Activated gamma-delta T cell treated with anti-CD3 and anti-CD28 coated beads, Interleukin-2, amount 50 U/mL, for 16 hours (primary cell): ENCODE measurements at places on chromosomes 16 and 17.

DNA sequence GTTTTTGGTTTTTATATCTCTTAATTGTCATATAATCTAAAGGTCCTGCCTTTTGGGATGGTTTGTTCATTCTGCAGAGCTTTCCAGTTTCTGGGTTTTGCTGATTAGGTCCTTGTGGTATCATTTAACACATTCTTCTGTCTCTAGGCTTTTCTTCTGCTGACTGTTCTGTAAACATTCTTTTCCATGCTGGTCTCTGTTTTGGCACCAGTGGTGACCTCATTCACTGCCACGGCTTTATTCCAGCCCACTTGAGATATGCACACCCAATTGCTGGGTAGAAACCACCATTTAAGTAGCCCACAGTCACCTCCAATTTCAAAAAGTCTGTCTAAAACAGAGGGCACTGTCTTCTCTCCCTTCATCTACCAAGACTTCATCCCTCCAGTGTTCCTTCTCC lies 31.1 kb upstream of the COX10 start:
- DNase-seq, result no peak

GRCh38 chr17:82864713-82865248 lies 25.0 kb upstream of the ZNF750 start:
- no peak for DNase-seq

DNA sequence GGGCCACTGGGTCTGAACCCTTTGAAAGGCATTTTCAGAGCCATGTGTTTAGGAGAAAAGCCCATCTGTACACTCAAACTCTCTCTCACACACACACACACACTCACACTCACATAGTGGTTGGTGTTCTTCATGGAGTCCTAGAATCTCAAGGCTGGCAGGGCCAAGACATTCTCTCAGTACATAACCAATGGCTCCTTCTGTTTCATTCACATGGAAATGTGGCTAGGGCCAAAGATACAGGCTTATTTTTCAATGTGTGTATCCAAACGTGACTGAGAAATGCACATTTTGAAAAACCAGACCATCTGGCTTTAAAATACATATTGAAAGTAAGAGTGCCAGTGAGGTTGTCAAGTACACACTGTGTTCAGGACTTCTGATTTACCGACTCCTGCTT lies 59.0 kb upstream of the SALL1 start:
- no peak for DNase-seq

DNA sequence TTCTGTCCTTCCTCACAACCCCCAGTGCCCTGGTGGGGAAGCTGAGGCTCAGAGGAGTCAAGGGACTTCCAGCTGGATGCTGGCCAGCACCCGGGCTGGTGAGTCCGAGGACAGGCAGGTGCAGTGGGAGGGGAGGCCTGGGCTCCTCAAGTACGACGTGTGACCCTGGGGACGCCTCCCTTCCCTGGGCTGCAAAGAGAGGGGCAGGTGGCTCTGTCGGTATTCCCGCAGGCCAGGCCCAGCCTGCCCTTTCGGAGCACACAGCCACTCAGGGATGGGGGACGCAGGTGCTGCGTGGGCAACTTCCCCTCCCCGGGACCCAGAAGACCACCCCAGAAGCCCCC lies 33.1 kb upstream of the PVALEF start:
- no peak for DNase-seq

- no peak for DNase-seq
Observed at GRCh38 chr16:83351846-83352245, 455.9 kb upstream of the HSBP1 start.

DNA sequence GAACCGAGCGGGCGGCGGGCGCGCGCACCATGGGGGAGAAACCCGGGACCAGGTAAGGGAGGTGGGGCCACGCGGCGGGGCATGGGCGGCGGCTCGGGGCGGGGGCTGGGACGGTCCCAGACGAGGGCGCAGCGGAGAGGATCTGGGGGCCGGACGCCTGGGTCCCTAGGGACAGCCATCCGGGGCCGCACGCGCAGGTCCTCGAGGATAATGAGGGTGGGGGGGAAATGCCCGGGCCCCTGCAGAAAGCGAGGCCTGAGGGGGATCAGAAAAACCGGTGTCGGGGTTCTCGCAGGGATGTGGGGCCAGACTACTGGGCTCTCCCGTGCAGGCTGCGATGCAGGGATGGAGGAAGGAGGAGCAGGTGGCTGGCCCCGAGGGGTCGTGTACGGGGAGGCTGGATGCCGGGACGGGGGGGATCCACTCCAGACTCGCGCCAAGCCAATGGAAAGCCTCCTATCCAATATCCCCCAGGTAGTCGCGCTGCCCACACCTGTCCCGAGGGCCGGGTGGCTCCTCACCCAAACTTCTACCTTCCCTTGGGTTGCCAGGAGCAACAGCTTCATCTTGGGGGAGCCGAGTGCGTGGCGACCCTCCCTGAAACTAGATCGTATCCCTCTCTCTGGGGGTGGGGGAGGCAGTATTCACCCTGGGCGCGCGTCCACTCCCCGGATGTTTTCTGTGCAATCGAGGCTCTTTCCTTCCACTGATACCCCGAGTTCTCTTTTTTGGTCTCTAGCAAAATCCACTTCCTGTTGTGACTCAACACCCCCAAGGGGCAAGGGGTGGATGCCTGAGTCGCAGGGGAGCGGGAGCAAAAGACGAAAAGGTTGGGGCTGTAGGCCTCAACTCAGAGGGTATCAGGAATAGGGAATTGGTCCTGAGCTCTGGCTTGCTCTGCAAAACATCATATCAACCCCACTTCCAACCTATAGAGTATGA lies 532 bp downstream of the ARRB2 start:
- DNase-seq, result peak; percentile 21

GRCh38 chr16:25996052-25996451 lies 304.3 kb downstream of the HS3ST4 start:
- DNase-seq, result no peak

- DNase-seq, result no peak
Observed at GRCh38 chr16:67865318-67865717, 7.5 kb upstream of the EDC4 start.

GRCh38 chr16:87469169-87469568 lies 23.7 kb downstream of the ZCCHC14 start:
- DNase-seq, result no peak
